ENCODE measurements at places on chromosomes 13 and 19.

DNA sequence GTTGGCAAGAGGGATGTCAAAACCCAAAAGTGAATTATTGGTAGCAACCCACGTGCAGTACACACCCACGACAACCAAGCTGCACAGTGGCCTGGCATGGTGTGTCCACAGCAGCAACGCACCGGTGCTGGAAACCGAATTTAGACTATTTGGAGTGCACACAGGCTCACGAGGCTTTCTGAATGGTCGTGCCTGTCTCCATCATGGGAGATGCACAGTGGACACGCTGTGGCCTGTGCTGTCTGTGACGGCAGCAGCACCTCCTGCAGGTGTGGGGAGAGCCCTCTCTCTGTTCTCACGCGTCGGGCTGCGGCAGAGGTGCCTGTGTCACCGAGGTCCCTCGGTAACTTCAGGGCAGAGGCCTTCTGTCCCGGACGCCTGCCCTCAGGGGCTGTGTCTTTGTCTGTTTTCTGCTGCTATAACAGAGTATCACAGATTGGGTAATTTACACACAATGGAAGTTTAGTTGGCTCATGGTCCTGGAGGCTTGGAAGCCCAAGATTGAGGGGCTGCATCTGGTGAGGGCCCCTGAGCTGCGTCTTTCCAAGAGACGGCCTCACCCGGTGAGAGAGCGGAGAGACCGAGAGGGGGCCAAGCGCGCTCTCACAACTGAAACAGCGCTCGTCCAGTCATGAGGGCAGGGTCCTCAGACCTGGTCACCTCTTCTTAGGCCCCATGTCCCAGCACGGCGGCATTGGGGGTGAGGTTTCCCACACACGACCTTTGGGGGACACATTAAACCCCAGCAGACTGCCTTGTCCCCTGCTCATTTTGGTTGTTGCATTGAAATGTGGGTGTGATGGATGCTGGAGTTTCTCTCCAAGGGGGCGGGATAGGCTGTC is 9.1 kb upstream of the MCF2L start:
- DNase-seq, result no peak

DNA sequence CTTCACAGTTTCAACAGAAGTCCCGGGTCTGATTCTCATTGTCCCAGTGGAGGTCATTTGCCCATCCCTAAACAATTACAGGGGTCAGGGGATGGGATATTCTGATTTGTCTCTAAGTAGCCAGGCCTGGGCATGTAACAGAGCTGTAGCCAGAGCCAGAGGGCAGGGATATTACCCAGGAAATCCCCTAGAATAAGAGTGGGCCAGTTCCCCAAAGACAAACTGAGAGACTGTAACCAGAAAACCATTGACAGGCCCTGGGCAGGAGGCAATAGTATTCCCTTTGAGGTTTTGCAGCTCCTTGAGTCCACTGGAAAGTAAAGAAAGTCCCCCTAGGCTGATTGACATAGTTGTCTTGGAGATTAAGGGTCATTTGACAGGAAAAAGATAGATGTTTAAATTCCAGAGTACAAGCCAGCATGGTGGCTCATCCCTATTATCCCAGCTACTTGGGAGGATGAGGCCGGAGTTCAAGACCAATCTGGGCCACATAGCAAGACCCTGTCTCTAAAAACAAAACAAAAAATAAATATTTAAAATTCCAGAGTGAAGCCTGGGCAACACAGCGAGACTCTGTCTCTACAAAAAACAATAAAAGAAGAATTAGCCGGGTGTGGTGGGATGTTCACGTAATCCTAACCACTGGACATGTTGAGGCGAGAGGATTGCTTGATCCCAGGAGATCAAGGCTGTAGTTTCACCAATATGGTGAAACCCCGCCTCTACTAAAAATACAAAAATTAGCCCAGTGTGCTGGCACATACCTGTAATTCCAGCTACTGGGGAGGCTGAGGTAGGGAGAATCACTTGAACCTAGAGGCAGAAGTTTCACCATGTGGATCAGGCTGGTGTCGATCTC is 1.9 kb upstream of the SDHAF1 start:
- DNase-seq, result no peak

DNA sequence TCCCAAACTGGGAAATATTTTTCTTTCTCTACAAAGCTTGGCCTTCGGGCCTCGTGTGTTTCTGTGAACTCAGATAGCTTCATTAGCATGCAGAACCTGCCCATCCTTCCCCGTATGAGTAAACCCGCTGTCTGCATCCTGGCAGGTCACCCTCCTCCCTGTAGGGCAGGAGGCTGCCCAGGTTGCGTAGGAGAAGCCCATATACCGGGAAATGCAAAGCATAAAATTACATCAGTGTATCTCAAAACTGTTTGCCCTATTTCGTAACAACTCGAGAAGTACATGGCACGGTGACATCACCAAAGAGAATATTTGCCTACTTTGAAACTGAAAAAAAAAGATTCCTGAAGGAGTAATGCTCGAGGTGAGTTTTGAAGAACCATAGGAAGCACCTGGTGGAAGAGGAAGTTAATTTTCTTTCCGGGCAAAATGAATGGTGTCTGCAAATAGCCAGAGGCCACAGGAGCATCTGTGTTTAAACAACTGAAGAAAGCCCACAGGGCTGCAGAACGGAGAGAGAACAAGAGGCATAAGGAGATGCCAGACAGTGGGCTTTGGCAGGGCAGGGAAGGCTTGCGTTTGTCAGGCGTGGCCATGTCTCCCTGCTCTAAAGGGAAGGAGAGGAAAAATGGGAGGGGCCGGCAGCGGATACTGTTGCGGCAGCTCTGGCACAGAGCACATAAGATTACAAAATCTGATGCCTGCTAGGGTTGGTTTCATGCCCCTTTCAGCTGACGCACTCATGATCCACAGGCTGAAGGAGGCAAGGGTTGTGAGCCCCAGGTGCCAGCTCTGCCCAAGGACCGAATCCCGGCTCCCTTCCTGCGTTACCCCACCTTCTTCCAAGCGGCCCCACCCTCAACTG is 81.4 kb downstream of the IRS2 start:
- DNase-seq, result no peak

- no peak for DNase-seq
Observed at GRCh38 chr19:49565261-49565660, 15.1 kb downstream of the NOSIP start.

DNA sequence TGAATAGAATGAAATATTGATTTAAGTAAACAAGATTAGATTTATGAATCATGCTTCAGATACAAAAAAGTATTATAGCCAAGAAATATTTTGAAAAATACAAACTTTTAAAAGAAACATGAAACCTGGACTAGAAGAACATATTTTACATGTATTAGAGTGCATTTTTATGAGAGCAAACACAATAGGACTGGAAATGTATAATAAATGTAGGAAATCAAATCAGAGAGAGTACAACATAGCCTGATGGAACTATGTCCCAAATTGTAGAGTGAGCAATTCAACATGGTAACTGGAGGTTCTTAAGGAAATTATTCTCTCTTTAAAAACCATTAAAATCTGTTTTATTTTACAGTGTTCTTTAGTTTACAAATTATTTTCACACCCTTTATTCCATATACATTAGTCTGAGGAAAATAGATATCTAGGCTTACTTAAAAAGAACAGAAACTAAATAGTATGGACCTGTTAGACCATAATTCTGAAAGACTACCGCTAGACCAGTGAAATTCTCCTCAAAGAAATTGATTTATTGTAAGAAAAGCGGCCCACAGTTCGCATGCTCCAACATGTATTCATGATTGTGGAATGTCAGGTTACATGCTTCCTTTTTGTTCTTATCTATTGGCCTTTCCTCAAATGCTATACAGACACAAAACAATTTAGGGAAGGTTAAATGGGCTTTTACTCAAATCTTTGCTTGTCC is 1526.5 kb upstream of the SLC10A2 start:
- no peak for DNase-seq

- no peak for DNase-seq
Observed at GRCh38 chr13:32752997-32753606, 166.8 kb downstream of the PDS5B start.

DNA sequence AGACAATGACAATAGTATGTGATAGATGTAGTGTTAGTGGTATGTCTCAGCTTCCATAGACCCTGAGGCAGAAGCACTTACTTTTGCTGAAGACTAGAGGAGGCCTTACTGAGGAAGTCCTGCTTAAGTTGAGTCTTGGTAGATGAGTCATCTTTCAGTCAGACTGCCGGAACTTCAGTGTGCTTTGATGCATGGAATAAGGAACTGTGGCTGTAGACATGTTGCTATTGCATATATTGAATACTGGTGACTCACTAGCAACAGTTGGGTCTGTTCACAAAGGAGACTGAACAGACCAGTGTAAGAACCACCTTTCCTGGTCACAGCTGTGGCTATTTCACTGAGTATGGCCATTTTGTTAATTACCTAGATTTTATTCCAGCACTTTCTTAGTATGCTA is 1000.6 kb downstream of the OLFM4 start:
- no peak for DNase-seq

- no peak for DNase-seq
Observed at GRCh38 chr13:20945952-20946383, 43.4 kb upstream of the XPO4 start.

DNA sequence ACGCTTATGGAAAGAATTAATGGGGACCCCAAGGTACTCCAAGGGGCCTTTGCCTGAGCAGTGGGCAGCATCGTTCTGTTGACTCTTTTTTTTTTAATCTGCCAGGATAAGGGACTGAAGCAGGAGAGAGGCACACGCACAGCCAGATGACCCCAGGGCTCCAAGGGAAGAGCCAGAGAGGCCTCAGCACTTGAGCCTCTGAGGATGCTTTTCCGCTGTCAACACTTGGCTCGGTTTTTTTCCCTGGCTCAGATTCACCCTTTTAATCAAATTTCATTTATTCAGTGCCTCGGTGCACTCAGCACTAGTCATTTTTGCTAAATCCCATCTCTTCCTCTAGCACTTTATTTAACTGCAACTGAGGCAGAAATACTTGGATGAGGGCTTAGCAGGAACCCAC is 226.3 kb downstream of the FGF9 start:
- no peak for DNase-seq

DNA sequence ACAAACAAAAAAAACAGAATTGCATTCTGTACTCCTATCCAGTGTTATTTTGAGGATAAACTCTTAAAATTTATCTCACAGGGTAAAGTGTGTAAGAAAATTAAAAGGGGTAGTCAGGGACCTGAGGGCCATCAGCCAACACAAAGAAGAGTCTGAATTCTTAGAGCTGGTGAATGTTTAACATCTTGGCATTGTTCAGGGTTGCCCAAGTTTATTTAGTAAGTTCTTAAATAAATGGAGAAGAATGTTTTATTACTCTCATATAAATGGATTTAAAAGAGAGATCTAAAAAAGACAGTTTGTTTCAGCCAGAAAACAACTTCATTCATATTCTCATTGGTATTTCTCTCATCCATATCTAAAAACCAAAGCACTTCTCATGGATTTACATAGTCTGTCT is 171.7 kb downstream of the LACC1 start:
- no peak for DNase-seq

DNA sequence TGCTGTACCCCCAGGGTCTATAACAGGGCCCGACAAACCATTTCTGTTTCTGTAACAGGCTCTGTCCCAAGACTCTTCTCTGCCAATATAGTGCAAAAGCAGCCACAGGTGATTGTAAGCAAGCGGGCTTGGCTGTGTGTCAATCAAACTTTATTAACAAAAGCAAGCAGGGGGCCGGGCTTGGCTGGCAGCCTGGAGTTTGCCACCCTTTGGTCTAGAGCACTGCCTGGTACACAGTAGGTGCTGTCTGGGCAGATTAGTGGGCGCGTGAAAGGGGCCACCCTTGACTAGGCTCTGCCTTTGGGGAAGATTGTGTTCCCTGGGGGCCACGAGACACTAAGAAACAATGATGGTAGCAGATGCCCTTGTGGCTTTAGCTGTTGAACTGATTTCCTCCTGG is 27.4 kb downstream of the CCL25 start:
- no peak for DNase-seq

- no peak for DNase-seq
Observed at GRCh38 chr19:45446944-45447343, 20.9 kb upstream of the FOSB start.

GRCh38 chr13:24748061-24748400 is 15.9 kb upstream of the RNF17 start:
- DNase-seq, result no peak

GRCh38 chr13:105165449-105166125 is 1369.9 kb downstream of the EFNB2 start:
- DNase-seq, result no peak

DNA sequence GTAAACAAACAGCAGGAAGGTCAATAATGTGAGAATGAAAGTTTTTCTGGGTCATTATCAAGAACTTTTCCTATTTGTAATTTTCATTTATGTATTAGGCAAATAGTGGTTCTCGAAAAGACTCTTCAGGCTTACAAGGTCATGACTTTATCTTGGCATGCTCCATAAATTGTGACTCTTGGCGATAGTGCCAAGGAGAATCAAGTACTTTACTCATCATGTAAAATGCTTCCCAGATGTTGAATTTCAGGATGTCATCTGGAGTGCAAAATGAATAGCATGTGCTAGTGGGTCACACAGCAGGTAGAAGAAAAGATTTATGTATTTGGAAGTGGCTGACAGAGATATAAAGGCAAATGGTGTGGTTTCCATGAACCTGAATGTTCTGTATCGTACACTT is 1492.7 kb upstream of the PCDH20 start:
- no peak for DNase-seq
